COLO829 (cell line): ENCODE measurements at places on chromosomes 16 and 17.

- no peak for DNase-seq
These were observed 423.7 kb downstream of the TOX3 start for GRCh38 chr16:52123061-52123839.

GRCh38 chr17:30996486-30996885 is 25.6 kb downstream of the RNF135 start:
- no peak for DNase-seq

GRCh38 chr17:80760511-80760911 is 215.9 kb downstream of the RPTOR start:
- no peak for DNase-seq

GRCh38 chr17:2571523-2572303 is 21.7 kb upstream of the PAFAH1B1 start:
- no peak for DNase-seq

GRCh38 chr16:68636064-68636560 is 9.0 kb upstream of the CDH3 start:
- no peak for DNase-seq
